Stimulated activated CD8-positive, alpha-beta memory T cell treated with anti-CD3 and anti-CD28 coated beads, Interleukin-7, amount 100 ng/mL, for 1 hour (primary cell): ENCODE measurements at places on chromosomes 12 and 14.

DNA sequence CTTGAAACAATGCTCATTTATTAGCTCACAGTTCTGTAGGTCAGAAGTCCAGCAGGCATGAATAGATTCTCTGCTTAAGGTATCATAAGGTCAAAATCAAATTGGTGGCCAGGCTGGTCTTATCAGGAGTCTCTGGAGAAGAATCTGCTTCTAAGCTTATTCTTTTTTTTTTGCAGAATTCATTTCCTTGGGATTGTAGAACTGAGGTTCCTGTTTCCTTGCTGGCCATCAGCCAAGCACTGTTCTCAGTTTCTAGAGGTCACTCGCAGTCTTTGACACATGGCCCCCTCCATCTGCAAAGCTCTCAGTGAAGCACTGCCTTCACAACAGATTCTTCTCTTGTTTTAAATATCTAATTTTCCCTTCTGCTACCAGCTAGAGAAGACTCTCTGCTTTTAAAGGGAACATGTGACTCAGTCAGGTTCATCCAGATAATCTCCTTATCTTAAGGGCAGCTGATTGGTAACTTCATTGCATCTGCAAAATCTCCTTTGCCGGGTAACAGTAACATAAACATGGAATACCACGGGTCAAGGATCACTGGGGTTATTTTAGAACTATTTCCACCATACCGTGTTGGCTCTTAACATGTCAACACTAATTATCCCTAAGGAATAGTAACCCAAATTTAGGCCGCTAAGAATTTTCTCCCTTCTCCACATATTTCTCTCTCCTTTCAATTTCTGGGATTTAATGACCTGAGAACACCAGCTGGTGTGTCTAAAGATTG is 25.3 kb downstream of the RHOJ start:
- DNase-seq, result no peak

- no peak for DNase-seq
Observed at GRCh38 chr14:103382376-103382775, 2.8 kb upstream of the MARK3 start.

- no peak for DNase-seq
Observed at GRCh38 chr12:47247418-47247817, 167.7 kb upstream of the AMIGO2 start.

GRCh38 chr14:36522972-36523715 is 3.1 kb upstream of the NKX2-1 start:
- no peak for DNase-seq

GRCh38 chr12:108884116-108885012 is 4.5 kb downstream of the DAO start:
- peak; percentile 33 for DNase-seq

DNA sequence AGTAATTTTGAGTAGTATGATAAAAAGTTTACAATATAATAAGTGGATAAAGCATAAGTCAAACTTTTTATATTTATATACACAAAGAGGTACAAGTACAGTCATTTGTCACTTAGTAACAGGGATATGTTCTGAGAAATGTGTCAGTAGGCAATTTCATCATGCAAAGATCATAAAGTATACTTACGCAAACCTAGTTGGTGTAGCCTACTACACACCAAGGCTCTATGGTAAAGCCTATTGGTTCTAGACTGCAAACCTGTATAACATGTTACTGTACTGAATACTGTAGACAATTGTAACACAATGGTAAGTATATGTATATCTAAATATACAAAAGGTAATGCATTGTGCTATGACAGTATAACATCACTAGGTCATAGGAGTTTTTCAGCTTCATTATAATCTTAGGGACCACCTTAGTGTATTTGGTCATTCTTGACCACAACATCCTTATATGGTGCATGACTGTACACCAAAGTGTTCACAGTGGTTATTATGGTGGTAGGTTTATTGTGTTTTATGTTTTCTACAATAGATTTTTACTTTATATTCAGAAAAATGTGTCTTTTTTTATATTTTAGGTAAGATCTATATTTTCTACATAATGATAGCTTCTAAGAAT is 14.9 kb upstream of the SCFD1 start:
- DNase-seq, result no peak

- DNase-seq, result no peak
Observed at GRCh38 chr12:71162832-71163763, 5.3 kb upstream of the TSPAN8 start.

DNA sequence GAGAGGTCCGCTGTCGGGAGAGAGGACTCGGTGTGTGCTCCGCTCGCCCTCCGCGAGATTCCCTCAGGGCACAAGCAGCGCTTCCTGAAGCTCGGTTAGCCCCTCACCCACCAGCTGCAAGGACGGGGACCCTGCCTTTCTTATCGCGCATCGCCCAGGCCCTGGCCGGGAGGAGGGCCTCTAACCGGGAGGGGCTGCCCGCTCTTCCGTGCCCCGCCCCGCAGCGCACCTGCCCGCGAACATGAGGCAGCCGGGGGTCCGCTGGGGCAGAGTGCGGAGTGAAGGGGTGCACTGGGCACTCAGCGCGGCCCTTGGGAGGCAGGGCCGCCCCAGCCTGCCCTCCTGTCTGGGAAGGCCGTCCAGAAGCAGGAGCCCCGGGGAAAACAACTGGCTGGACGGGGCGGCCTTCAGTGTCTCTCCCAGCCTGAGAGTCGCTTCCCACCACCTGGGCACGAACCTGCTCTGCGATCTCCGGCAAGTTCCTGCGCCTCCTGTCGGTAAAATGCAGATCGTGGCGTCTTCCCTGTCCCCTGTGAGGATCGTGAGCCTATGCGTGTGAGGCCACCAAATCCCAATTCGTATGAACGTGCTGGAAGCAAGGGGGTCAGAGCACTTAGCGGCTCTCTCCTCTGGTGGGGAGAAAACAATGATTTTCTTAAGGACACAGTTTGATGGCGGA is 28.0 kb upstream of the ADIPOR2 start:
- DNase-seq, result no peak

GRCh38 chr12:112909693-112910092 is 2.9 kb downstream of the OAS1 start:
- no peak for DNase-seq

DNA sequence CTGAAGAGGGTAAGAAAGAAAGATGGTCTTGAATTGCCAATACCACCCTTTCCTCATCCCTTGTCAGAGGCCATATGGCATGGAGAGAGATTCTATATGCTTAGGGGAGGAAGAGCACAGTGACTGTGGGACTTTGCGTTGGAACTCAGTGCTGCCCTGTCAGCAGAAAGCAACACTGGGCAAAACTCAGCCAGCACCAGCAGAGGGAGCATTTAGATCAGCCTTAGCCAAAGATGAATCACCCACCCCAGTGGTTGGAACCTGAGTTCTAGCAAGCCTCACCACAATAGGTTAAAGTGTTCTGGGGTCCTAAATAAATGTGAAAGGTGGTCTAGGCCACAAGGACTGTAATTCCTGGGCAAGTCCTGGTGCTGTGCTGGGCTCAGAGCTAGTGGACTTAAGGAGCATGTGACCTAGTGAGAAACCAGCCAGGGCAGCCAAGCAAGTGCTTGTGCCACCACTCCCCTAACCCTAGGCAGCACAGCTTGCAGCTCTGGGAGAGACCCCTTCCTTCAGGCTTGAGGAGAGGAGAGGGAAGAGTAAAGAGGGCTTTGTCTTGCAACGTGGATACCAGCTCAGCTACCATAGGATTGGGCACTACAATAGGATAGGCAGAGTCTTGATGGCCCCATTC is 11.4 kb upstream of the BCAT1 start:
- DNase-seq, result no peak

DNA sequence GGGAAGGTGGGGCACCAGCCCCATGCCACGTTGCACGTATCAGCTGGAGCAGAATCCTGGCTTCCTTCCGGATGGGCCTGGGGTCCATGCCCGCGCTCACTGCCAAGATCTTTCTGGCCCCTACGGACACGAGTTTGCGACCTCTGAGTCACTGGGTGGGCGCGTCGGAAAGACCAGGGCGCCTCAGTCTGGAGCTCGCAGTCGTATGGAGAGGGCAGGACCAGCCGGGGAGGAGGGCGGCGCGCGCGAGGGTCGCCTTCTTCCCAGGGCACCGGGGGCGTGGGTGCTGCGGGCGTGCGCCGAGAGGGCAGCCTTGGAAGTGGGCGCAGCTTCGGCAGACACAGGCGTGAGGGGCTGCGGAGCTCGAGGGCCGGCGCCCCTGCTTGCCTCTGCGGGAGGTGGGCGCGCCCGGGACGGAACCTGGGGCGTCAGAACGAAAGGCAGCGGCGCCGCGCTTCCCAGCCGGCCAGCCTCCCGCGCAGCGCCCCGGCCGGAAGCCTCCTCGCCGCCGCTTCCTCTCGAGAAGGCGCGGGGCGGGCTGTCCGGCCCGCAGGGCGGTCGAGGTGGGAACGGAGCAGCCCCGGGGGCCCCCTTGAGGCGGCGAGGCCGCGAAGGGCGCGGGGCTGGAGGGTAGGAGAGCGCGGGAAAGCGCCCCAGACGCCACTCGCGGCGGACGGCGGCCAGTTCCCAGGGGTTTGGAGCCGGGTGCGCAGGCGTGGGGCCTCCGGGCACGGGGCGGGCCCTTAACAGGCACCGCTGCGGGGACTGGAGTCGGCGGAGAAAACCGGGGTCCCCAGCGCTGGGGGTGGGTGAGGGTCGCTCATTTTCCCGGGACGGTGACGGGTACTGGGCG is at the start of gene ARL6IP4:
ARL6IP4 (plus strand) TSS at position 499 of the 853 bp plus-strand sequence. CDS start 459 bp downstream, outside the sequence.
- peak; percentile 35 for DNase-seq

GRCh38 chr14:64680013-64680713 is 24.1 kb upstream of the PLEKHG3 start:
- DNase-seq, result no peak

DNA sequence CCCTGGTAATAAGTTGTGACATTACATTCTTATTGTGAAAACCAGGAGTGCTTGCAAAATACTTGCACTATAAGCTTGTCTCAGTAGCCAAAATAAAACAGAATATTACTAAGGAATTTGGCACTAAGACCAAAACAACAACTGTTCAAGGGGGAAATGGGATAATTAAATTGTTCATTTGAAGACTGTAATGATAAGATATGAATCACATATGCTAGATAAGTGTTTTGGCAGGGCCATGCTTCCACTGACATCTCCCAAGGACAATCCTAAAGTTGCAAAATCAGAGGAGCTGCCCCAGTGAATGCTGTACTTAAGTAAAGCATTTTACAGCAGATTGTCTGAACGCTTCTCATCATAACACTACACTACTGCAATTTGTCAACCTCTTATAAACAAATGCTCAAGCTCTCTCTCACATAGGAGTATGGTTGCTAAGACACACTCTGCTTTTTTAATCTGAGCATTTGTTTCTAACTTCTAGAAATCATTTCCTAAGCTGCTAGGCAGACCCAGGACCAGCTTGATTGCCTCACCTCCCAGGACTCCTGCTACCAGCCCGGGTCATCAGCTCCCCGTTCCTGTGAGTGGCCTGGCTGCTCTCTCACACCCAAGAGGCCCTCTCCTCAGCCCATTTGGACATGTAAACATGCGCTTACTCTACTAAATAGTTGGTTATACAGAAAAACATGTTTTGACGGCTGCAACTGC is 191.5 kb downstream of the PAX9 start:
- DNase-seq, result no peak

- DNase-seq, result no peak
Observed at GRCh38 chr14:53884601-53885000, 72.0 kb downstream of the BMP4 start.

- no peak for DNase-seq
Observed at GRCh38 chr14:51277753-51278415, 37.8 kb downstream of the TMX1 start.

GRCh38 chr12:82407481-82407880 is 49.2 kb downstream of the METTL25 start:
- no peak for DNase-seq

GRCh38 chr12:129064209-129064855 is 211.1 kb downstream of the GLT1D1 start:
- DNase-seq, result no peak

- DNase-seq, result no peak
Observed at GRCh38 chr14:22764382-22764781, 2.1 kb upstream of the OXA1L start.

DNA sequence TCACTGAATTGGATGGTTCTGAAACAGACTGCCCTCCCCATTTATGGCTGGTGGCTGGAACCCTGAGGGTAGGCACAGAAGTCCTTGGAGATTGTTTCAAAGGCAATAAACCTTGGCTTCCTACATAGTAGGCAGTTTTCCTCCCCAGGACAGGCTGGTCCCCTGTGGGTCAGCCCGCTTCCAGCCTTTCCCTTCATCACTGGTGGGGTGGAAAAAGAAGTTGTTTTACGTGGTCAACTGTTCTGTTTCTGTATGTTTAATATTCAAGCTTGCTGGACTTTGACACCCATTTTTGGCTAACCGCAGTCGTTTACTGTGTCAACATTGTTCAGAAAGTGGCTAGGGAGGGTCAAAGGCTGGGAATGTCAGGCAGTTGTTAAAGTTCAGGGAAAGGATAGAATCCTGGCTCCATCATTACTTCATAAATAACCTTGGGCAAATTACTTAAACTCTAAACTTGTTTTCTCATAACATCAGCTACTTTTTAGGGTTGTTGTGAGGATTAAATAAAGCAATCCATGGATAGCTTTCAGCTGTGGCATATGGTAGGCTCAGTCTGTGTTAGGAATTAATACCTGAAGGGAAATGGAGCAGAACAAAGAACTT is 2.4 kb downstream of the KLHDC2 start:
- DNase-seq, result no peak

DNA sequence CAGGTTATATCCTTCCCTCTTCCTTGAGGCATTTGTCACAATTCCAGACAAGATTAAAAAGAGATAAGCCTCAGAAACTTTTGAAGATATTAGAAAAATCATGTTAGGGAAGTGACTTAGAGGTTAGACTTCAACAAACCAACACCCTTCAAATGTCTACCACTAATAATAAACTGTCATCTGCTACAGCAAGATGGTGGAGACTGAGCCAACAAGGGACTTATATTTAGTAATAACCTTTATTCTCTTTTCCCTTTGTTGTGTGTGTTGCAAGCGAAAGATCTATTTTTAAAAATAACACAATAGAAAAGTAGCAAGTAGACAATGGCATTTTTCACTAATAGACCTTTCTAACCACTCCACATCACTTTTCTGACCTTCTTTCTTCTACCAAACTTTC is 28.6 kb downstream of the PRICKLE1 start:
- DNase-seq, result no peak

- no peak for DNase-seq
Observed at GRCh38 chr12:57524814-57525614, 2.4 kb downstream of the MBD6 start.

GRCh38 chr12:47801170-47801903 is 18.4 kb downstream of the HDAC7 start:
- no peak for DNase-seq

DNA sequence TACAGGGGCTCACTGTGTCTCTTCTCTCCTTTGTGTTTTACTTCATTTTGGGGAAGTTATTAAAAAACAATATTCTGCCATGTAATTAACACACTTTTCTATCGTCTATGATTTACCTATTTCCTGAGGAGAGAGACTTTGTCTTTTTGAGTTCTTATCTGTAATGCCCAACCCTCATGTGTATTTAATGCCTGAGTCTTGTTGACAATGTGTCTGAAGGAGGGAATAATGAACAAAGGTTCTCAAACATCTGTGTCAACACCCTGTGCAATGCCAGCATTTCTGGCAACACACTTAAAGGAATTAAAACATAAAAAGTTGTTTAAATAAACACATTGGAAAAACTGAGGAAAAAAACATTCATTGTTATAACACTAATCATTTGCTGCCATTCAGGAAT is 147.1 kb downstream of the SLC15A5 start:
- DNase-seq, result no peak

GRCh38 chr12:2613326-2614073 is 181.3 kb upstream of the FKBP4 start:
- no peak for DNase-seq
